ENCODE measurements at places on chromosomes 5 and 9.

DNA sequence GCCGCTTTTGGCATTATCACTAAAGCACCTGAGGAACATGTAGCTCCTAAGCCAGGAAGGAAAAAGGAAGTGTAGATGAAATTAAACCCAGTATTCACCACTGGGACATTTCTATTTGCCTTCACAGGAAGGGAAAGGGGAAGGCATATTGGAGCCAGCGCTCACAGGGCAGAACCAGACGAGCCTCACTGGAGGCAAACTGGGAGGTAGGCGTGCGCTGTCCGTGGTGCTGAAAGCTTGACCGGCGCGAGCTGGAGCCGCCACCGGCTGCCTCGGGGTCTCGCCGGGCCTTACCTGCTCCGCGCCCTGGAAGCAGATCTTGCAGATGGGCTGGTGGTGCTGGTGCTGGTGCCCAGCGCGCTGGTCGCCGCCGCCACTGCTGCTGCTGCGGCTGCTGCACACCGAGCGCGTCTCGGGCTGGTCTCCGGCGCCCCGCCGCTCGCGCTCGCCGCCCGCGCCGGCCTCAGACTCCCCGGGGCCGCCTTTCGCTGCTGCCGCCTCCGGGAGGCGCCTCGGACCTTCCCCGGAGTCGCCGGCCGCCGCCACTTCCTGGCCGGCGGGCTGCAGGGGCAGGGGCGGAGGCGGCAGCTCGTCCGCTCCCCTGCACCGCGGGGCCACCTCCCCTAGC is 732 bp downstream of the MARCHF11 start:
- DNase-seq, result peak; percentile 8

DNA sequence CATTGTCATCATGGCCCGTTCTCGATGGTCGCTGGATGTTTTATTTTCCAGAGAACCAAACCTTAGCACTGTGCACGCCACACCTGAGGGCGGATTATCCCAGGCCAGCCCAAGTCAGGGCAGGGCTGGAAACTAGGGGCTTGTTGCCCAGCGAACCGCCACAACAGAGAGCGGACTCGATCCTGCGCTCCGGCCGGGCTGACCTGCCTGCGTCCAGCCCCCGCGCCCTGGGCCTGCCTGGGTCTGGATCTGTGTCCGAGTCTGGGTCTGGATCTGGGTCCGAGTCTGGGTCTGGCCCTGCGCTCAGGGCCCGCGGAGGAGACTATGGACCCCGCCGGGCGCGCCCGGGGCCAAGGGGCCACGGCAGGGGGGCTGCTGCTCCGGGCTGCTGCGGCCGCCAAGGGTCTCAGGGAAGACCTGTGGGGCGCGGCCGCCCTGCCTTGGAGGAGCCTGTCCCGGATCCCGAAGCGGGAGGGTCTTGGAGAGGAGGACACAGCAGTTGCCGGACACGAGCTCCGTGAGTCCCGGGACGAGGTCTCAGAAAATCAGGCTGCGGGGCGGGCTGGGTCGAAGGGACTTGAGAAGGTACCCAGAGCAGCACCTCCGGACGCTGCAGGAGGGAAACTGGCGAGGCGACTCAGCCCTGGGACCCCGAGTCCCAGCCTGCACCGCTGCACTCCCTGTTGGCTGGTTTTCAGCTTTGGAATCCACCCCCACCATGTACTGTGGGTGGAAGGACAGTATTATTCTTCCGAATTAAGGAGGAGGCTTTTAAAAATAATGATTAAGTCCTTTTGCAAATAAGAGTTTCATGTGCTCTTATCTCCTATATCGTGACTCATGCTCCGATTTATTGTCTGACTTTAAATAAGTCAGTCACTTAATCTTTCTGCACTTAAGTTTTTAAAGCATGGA is at the start of gene ANKDD1B:
Gene ANKDD1B, plus strand, starts transcription at position 143 of the 915 bp plus-strand sequence. Its CDS starts 182 bp downstream, at position 325.
- no peak for DNase-seq

DNA sequence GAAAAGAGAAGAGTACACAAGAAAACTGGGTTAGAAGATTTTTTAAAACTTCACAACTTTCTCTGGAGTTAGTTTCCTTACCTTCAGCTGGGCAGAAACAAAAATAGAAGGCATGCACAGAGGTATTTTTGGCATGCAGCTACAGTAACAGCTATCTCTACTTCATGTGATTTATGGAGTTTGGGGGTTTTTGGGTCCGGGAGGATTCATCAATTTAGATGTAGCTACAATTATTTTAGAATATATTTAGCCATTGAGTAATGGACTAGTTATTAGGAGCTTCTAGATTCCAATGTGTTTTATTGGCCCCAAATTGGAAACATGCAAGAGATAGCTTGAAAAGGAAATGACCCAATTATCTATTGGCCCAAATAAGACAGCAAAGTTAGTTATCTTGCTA is 91.6 kb upstream of the TNFAIP8 start:
- DNase-seq, result no peak

- DNase-seq, result no peak
Measured at GRCh38 chr5:83552275-83552674, 80.7 kb downstream of the VCAN start.

- DNase-seq, result peak; percentile 1
Measured at GRCh38 chr5:15105799-15106393, 234.3 kb upstream of the ANKH start.

DNA sequence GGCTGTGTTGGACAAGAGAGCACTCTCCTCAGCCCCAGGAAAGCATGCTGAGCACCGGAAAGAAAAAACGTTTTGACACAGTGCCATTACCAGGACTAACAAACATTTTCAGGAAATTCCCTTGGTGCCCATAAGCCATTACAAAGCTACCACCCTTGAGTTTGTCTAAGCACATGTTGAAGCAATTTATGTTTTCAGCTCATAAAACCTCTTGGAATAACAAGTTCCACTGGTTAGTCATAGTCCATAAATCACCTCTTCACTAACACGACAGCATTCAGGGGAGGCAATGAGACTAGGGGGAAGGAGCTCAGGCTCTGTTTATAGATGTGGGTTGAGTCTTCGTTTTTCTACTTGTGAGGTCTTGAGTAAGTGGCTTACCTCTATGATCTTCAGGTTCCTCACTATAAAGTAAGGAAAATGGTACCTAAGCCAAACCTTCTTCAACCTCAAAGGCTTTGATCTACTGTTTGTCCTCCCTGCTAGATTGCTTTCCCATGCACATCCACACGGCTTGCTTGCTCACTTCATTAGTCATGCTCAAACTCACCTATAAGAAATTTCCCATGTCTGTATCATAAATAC is 65.4 kb downstream of the DRD1 start:
- DNase-seq, result no peak

DNA sequence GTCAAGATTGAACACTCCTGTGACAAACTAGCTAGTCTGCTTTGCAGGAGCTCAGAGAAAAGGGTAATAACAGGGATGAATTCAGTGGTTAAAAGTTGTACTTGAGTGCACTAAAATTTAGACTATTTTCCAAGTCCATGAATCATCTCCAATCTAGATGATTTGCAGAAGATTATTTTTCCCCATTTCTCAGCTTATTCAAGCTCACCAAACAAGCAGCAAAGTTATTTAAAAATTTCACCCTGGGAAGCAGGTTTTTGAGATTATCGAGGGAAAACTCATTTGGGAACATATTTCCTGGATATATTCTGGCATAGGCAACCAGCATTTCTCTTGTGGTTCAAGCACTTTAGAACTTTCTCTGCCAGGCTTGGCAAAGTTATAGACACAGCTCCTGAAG is 311.4 kb downstream of the TLE1 start:
- no peak for DNase-seq

GRCh38 chr5:94313188-94313587 is 305.2 kb downstream of the KIAA0825 start:
- DNase-seq, result no peak

DNA sequence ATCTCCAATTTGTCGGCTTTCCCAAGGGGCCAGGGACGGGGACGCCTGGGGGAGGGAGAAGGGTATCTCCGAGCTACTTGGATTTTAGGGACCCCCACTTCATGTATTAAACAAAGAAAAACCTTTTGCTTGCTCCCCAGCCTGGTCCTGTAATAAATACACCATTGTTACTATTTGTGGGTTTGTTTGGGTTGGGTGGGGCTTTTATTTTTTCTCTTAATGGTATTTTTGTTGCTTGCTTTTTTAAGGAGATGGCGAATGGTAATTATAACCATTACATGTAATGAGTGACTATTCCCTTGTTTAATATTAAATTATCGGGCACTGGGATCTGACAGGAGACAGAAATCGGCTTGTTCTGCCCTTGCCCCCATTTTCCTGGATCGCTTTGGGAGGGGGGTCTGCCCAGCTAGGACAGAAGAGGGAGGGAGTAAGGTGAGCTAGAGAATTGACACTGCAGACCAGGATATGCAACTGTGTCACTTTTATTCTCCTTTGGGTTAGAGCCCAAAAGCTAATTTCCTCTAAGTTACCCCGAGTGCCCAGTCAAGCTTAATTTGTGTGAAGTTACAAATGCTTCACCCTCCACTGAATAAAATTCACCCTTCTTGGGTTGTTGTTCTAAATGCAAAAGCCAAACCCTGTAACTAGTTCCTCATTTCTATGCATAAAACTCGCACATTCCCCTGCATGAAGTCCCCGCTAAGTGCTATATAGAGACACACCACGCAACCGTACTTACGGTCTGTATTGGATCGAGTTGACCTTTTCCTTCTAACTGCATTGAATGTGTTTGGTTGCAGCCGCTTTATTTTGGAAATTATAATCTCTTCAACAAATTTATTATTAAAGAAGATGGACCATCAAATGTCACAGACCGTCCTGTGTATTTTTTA is 1.6 kb upstream of the ZNF608 start:
- DNase-seq, result no peak

GRCh38 chr9:109317311-109317978 is 3.4 kb downstream of the EPB41L4B start:
- DNase-seq, result no peak

DNA sequence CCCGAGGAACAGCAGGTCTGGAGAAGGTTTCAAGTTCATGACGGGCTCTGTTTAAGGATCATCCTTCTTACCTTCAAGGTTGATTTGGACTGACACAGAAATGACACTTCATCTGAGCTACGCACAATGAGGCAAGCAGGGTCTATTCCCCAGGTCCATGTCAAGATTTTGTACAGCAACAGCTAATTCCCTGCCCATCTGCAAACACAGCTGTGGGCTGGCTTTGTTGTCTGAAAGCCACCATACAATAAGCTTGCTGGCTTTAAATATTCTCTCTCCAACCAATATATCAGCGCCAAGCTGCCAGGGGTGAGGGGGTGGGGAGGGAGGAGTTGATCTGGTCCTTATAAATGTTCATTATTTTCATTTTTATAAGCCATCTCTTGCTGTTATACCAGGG is 92.0 kb downstream of the OTULIN start:
- DNase-seq, result no peak

DNA sequence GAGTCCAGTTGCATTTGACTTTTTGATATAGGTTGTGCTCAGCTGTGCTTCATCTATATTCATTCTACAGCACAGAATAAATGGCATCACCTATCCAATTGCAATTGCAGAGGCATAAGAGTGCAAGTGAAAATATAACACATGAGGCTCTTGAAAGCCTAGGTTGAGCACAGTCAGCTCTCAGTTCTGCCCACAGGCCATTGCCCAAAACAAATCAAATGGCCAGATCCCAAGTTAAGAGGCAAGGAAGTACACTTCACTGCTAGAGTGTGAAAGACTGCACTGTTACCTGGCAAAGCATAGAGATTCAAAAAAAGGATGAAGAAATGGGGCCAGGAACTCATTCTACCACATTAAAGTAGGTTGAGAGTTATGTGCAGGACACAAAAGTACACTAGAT is 305.5 kb upstream of the SEMA6A start:
- no peak for DNase-seq

DNA sequence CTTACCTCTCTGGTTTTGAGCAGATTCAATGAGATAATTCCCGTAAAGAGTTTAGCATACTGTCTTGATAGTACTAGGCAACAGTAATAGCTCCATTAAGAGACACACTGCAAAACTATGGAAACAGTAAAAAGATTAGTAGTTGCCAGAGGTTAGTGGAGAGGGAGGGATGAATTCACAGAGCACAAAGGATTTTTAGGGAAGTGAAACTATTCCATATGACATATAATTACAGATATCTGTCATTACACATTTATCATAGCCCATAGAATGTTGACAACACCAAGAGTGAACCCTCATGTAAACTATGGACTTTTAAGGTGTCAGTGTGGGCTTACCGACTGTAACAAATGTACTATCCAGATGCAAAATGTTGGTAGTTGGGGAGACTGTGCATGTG is 176.4 kb upstream of the PLCXD3 start:
- DNase-seq, result no peak

DNA sequence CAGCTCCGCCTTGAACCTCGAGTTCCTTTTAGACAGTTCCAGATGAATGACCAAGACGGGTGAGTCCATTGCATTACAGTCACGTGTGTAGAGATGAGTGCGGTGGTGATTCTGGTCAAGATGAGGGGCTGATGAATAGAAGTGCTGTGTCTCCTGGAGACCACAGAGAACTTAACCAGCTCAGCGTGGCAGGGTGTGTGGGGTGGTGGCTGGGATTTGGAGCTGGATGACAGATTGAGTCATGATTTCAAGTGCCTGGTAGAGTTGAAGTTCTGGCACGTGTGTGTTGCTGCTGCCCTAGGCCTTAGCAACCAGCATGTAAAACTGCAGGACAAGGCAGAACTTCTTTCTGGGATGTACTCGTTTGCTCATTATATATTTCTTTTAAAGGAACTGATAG is 53.3 kb downstream of the PRRC2B start:
- no peak for DNase-seq

- DNase-seq, result no peak
Measured at GRCh38 chr5:157740229-157740610, 3.3 kb upstream of the LSM11 start.

DNA sequence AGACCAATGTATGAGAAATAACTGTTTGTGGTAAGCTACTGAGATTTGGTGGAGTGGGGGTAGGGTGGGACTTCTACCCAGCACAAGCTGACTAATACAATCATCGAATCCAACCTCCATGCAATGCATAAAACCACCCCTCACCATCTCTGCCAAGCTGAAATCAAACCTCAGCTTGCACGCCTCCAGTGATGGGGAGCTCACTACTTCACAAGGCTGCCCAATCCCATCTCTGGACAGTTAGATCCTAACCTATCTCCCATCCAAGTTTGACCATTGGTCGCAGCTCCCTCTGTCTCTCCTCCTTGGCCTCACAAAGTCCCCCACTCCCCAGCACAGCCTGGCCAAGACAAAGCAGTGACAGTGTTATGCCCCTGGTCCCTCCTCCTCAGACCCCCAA is 47.0 kb upstream of the HRH2 start:
- no peak for DNase-seq

DNA sequence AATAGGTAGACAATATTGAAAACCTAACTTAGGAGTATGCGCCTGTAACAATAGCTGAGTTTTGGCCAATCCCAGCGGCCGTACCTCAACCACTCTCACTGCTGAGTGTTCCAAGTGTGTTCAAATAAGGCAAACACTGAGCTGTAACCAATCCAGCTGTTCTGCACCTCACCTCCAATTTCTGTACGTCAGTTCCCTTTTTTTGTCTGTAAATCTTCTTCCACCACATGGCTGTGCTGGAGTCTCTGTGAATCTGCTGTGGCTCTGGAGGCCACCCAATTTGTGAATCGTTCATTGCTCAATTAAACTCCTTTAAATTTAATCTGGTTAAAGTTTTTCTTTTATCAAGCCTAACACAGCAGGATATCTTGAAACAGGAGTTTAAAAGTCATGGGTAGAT is 116.3 kb downstream of the SLC28A3 start:
- DNase-seq, result no peak

Data from stimulated activated CD4-positive, alpha-beta T cell treated with anti-CD3 and anti-CD28 coated beads, TNF-alpha, amount 100 ng/mL, for 48 hours (primary cell).